ENCODE measurements at places on chromosomes 5 and 9.

DNA sequence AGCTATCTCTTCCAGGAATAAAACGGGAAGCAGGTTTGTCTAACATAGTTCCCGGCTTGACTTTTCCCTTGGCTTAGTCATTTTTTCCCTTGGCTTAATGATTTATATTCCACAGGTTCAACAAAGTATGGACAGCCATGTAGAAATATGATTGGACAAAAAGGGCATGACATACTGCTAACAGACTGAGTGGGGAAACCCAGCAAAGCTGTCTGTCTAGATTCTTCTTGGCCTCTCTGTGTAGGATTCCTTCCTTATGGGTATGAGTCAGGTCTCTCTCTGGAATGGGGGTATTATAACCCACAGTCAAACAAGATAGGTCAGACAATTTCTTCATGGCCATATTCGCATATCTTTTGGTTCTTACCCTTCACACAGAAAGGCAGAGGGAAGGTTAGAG, 5.7 kb upstream of the MTAP start:
- no peak for DNase-seq

- DNase-seq, result no peak
Measured at GRCh38 chr5:123089914-123090660, 1.0 kb downstream of the PRDM6 start.

GRCh38 chr5:36459176-36460135, 146.9 kb upstream of the SLC1A3 start:
- no peak for DNase-seq

GRCh38 chr5:168307925-168308584, 16.6 kb downstream of the WWC1 start:
- no peak for DNase-seq

DNA sequence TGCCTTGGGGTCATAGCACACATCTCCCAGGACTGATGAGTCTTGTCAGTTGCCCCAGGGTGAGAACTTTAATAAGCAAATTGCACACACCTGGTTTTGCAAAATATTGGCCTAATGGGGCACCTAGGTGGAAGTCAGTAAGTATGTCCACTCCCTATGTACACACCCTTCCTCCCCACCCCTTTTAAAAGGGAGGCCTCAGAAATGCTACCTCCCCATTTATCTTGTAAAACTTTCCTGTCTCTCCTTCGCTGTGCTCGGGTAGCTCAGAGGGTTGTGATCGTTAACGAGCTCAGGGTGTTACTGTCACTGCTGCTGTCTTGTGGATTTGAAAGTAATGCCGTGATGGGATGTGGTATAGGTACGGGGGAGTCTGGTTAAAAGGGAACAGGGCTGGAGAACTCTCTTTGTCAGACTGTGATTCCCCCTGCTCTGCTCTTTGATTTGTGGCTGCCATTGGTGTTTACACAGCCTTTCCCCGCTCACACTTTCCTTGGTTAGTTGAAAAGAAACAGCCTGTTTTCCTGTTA, 26.2 kb downstream of the ZNF462 start:
- DNase-seq, result no peak

DNA sequence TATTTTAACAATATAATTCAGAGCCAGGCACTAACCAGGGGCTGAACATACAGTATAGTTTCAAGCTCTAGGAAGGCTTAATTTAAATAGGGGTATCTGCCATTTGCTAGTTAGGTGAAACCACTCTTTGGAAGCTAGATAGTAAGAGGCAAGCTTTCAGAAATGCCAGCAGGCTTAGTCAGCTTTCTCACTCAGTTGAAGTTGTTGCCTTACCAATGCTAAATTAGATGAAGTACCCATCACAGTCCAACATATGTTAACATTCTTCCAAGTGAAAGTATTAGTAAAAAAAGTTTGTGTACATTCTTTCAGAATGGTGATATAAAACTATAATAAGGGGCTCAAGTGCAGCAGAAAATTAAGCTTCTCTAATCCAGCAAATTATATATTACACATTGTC, 215.0 kb downstream of the CNTLN start:
- peak; percentile 61 for DNase-seq

DNA sequence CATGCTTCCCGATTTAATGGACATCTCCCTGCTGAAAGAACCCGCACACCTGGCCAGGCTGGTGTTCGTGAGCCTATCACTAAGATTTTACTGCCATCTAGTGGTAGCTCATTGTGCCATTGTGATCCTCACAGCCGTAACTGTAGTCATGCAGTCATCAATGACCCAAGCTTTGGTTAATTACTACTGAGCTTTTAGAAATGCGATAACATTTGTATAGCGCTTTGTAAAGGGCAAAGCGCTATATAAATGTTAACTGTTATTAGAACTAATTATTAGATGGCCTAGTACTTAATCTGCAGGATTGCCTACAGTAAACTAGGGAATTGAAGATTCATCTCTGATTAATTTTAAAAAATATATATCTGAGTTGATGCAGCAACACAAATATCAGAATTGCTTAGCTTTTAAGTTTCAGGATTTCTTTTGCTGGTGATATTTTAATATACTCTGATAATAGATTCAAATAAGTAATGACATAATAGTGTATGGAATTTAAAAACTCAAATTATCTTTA, 90.2 kb downstream of the HACD4 start:
- no peak for DNase-seq

DNA sequence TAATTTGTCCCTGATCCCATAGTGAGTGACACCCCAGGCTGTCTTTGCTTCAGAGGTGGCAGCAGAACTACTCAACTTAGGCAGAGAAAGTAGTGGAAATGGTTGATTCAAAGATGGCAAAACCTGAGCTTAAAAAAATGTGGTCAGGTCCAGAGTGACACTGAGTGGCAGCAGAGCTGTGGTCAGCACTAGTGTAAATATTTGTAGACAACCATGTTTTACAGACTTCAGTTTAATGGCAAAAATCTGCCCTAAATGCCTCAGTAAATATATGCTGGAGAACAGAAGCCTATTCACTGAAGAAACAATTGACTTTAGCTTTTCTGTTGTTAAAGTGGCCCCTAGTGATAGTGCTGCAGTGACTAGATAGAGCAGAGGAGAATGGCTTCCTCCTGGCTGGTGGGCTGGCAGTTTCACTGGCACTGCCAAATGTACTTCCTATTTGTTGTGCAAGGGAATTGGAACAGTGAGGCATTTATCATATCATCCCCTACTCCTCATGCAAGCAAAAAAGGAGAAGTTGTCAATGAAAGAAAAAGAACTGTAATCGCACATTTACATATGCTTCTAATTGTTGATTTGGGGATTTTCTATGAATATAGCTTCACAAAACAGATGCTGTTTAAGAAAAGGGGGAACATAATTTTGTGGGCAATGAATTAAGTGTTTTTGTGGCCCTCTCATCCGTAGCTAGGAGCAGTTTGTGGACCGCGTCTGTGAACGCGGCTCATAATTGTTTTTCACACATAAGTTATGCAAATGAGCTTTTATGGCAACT, 12.0 kb downstream of the PBX3 start:
- no peak for DNase-seq

DNA sequence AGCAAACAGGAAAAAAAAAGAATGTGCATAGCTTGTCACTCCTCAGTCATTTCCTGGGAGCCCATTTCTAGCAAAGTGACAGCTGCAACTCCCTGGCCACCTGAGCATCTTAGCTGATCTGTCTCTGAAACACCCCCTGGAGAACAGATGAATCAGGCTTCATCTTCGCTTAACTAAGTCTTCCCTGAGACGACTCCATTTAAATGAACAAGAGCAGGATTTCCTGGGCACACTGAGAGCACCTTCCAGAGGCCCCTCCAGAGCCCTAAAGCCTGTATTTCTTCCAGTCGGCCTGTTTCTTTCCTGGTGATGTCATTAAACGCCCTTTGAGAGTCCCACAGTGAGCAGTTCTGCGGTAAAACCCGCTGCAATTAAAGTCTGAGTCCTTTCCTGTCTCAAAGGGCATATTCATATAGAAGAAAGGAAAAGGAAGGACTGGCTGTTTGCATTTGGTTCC, 13.9 kb downstream of the TGFBI start:
- DNase-seq, result no peak

GRCh38 chr9:19409401-19410194, 789 bp downstream of the ACER2 start:
- no peak for DNase-seq

DNA sequence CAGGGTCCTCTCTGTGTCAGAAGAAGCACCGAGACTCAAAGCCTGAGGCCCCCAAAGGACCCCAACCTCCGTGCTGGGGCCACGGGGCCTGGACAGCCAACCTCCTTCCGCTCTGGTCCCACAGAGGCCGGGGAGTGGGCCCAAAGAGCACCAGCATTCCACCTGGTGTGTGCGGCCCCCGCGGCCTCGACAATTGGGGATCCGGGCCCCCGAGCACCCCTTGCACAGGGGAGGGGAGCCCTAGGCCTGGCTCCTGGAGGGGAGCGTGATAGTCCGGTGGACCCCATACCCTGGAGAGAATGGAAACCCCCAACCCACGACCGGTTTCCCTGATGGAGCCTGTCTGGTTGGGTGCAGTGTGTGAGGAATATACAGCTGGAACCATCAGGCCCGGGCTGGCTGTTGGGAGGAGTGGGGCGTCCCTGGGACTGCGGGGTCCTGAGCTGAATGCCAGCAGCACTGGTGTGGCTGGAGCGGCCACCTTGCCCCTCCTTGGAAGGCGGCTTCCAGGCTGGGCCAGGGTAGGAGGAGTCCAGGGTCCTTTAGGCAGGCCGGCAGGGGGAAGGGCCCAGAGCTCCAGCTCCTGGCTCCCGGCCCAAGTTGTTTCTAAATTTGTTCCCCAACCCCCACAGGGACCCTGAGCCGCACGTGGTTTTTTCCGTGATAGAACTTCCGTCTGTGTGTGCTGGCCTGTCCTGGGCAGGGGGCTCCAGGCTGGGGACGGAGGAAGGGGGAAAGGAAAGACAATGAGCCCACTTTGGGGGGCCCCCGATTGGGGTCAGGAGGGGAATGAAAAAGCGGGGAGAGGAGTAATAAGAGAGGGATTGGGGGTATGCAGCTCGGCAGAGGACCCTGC, 825 bp upstream of the TOR4A start:
- no peak for DNase-seq

- no peak for DNase-seq
Measured at GRCh38 chr5:68443091-68443490, 227.5 kb downstream of the PIK3R1 start.

GRCh38 chr5:102223542-102224477, 72.3 kb downstream of the SLCO4C1 start:
- no peak for DNase-seq

DNA sequence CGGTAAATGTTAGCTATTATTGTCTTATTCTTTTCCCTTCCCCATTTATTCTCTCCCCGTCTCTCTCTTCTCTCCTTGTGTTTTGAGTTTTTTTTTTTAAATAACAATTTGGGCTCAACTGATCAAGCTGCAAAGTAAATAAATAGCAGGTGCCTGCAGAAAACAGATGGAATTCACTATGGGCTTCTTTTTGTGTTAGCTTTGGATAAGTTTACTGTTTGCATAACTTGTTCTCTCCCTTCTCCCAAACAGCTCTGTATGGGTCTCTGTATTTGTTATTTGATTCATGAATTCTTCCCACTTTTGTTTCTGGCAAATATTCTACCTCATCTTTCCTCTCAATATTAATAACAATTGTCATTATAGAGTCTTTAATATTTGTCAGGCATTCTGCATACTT, 111.8 kb upstream of the ASTN2 start:
- DNase-seq, result no peak

DNA sequence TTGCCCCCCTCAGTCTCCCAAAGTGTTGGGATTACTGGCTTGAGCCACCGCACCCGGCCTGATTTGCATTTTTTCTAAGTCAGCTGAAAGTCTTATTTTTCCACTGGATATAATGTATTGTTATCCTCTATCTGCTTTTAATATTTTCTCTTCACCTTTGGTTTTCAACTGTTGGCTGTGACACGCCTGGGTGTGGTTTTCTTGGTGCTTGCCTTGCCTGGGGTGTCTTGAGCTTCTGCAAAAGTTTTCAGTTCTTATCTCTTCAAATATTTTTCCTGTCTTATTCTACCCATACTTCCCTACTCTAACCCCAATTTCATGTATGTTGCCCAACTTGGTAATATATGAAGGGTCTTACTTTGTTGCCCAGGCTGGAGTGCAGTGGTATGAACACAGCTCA, 4.3 kb upstream of the MXD3 start:
- no peak for DNase-seq

DNA sequence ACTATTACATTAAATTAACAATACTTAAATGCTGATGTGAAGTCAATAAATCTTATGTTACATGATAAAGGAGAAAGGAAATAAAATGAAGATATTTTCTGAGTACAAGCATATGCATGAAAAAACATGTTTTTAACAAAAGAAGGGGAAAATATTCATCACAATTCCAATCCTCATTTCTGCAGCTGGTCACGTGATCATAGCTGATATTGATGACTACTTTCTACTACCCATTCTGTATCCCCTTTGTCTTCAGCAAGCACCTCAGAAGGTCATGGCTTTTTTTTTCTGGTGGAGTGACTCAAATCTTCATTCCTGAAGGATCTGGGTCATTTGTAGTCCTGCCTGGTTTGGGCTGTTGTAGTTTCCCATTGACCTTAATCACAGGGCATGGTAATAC, 90.9 kb downstream of the CDO1 start:
- DNase-seq, result no peak

- DNase-seq, result no peak
Measured at GRCh38 chr5:115857057-115857479, 15.3 kb downstream of the AP3S1 start.

DNA sequence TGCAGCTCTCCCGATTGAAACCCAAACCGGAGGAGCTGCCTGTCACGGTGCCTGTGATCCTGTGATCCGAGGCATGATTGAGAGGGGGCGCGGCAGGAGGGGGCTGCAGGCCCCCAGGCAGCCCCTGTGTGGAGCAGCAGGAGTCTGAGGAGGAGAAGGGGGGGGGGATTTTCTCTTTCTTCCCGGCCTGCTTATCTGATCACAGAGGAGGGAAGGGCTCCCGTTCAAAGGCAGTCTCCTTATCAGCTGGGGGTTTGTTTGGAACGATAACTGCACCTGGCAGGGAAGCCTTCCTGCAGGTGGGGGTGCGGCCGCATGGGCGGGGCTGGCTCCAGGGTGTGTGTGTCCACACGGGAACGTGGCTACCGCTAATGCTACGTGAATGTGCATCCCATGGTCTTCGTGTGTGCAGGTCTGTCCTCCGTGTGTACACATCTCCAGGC, 38.4 kb downstream of the LMX1B start:
- DNase-seq, result no peak

DNA sequence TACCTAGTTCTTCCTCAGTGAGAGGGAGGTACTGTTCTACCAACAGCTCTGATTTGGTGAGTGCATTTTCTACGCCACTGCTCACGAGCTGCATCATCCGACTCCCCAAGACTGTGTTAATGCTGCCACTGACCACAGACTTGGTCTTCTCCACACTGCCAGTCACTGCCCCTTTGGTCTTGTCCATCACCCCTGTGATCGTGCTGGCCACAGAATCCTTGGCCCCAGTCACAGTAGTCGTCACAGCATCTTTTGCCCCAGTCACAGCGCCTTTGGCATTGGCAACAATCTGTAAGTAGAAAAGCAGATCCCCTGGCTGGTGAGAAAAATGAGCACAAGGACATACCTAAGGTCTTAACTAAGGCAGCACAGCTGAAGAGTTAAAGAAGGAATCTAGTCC, 6.4 kb downstream of the PLIN2 start:
- no peak for DNase-seq

- no peak for DNase-seq
Measured at GRCh38 chr9:136951541-136952320, at the start of gene LCN12. LCN12 (plus strand) TSS chr9:136952273; CDS start chr9:136952328, 55 bp downstream.

- no peak for DNase-seq
Measured at GRCh38 chr9:106697390-106697749, 165.6 kb upstream of the ZNF462 start.

Data from AG04449 (cell line).